ENCODE measurements at places on chromosomes 2 and 18.

DNA sequence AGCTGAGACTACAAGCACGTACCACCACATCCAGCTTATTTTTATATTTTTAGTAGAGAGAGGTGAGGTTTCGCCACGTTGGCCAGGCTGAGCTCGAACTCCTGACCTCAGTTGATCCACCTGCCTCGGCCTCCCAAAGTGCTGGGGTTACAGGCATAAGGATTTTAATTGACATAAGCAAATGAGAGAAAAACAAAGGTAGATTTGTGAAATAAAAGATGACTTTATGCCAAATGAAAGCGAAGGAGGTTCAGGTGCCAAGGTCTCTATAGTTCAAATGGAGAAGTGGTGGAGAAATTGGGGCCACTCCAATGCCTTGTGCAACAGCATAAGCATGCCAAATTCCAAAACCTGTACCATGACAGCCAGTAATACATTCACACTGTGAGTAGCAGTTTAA, 180.6 kb downstream of the MREG start:
- no peak for DNase-seq

DNA sequence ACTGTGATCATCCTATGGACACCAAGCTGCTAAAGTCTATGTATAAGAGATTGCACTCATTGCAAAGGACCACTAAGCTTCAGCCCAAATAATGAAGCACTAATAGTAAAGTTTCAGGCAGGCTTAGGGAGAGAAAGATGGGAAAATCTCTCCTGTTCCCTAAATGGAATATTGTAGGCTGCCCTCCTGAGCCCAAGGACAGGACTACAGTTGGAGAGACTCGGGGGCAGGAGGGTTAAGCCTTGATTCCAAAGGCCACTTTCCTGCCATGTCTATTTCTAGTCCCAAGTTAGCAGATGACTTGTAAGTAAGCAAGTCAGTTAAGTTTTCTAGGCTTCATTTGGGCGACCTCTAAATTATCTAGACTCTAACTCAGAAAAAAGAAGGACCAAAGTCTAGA, 9.0 kb downstream of the TMEM247 start:
- DNase-seq, result no peak

DNA sequence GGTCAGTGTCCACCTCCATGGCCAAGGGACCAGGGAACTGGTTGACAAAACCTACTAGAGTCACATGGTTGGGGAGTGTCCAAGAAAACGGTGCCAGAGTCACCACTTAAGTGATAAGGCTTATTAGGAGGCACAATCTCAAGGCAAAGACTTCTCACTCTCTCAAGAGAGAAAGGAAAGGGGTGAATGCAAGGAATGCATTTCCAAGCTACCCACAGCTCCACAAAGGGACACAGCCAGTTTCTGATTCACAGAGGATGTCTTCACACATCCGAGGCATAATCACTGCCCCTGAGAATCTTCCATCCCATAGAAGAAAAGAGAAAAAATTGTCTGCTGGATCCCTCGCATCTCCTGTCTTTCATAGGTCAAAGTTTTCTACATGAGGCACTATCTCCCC, 269.3 kb downstream of the TNS1 start:
- DNase-seq, result no peak

GRCh38 chr18:47323158-47323557, 71.7 kb upstream of the SKOR2 start:
- DNase-seq, result no peak

DNA sequence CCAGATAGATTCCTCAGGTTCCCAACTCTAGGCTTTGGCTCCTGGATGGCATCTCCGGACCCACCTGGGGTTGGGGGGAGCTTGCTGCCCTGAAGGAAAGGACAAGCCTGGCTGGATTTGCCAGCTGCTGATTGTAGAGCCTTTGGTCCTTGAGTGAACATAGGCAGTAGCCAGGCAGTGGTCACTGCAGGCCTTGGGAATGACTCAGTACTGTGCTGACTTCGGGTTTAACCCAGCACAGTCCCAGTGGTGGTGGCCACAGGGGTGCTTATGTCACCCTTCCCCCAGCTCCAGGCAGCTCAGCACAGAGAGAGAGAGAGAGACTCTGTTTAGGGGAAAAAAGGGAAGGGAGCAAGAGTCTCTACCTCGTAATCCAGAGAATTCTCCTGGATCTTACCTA, 27.7 kb upstream of the ACTR2 start:
- DNase-seq, result no peak

DNA sequence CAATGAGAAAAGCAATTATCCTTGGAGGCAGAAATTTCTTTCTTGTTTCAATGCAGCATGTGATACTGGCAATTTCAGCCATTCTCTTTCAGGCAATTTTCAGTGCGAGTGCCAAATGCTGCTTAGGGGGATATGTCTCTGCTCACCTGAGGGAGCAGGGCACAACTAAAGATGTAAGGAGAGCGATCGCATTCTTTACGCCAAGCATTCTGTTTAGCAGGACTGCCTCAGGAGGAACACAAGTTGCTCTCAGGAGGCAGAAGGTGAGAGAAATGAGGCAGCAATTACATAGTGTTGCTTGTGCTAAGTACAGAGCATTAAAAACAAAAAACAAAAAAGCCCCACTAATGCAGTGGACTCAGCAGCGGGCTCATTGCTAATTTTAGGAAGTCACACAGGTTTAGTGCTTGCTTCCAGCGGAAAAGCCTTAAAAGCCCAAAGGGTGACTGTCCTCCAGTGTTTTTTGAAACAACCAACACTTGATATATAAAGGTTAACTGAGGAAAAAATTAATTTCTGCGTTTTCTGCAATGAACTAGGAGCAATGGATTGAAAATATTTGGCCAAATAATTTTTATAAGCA, 116.9 kb downstream of the METTL8 start:
- DNase-seq, result no peak

GRCh38 chr2:149653831-149654445, 66.4 kb upstream of the MMADHC start:
- DNase-seq, result no peak

GRCh38 chr18:56900195-56901094, 246.4 kb upstream of the BOD1L2 start:
- DNase-seq, result no peak

DNA sequence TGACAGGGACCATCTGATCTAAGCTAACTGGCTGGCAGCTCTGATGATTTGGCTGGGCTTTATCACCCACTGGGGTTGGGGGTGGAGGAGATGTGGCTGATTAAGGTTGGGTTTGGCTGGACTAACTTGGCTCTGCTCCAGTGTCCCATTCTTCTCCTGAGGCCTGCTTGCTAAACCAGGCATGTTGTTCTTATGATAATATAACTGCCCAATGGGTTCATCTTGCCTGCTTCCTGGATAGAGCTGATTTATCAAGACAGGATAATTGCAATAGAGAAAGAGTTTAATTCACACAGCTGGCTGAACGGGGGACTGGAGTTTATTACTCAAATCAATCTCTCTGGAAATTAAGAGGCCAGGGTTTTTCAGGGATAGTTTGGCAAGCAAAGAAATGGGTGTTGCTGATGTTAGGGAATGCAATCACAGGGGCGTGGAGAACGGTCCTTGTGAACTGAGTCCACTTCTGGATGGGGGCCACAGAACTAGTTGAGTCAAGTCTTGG, 150.4 kb downstream of the PTH2R start:
- DNase-seq, result no peak

- DNase-seq, result no peak
Measured at GRCh38 chr18:44979748-44980147, 299.1 kb downstream of the SETBP1 start.

DNA sequence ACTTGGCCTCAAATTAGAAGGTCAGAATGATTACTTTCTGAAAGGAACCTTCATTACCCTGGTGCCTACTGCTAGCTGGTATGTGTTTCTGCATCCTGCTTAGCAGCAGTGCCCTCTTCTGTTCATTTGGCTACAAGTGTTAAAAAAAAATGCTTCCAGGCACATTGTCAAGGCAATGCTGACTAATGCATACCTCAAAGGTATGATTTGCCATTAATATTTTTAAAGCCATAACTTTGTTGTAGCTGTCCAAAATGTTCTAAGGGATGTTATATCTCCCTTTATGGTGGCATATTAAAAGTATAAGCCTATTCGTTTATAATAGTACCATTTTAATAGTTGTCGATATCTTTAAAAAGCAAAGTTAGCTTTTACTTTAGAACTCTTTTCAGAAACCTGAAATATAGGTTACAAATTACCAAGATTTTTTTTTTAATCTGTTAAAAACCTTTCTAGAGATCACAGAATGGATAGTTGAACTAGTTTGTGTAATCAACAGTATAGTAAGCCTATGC, 52.0 kb upstream of the FAM171B start:
- DNase-seq, result peak; percentile 41

- no peak for DNase-seq
Measured at GRCh38 chr2:166516712-166517303, 22.8 kb upstream of the SCN7A start.

- DNase-seq, result no peak
Measured at GRCh38 chr2:58992062-58992706, 751.1 kb upstream of the FANCL start.

DNA sequence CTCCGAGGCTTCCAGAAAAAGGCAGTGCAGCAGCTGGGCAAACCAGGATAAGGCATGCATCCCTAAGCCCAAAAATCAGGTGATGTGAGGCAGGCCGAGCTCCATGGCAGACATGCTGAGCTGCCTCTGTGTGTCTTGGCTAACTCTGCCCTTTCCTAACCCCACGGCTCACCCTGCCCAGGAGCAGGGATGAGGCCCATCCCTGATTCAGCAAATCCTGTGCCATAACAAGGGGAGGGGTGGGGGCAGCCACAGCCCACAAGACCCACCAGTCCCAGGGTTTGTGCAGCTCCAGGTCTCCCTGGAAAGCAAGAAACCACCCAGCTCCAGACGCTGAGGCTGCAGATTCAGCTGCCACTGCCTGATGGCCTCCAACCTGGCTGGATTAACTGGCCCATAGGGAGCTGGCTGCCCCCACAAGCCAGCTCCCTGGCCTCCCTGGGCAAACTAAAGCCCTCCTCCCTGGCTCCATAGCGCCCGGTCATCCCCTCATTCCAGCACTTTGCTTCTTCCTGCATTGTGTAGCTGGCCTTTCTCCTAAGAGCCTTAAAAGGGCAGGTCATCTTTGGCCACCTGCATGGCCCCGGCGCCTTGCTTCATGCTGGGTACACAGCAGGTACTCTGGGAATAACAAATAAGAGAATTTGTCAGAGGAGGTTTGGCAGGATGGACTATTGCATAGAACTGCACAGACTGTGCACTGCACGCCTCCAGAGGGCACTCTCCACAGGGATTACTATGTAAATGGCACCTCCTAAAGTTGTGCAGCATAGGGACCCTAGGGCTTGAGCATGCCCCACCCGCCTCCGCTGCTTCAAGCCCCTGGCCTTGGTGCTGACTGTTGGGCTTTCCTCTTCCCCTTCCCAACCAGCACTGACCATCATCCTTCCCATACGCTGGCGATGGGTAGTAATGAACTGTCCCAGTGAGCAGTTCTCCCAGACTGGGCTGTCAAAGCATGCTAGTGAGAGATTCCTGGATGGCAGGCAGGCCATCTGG, 10.7 kb downstream of the STEAP3 start:
- DNase-seq, result no peak

GRCh38 chr2:68594674-68595492, 48.5 kb upstream of the PROKR1 start:
- DNase-seq, result peak; percentile 55

GRCh38 chr2:115163572-115163971, 721.1 kb downstream of the DPP10 start:
- DNase-seq, result no peak

- no peak for DNase-seq
Measured at GRCh38 chr2:220334871-220335590, 707.6 kb downstream of the SLC4A3 start.

- no peak for DNase-seq
Measured at GRCh38 chr2:103448495-103448894, 686.7 kb downstream of the TMEM182 start.

GRCh38 chr2:151770995-151771394, 36.7 kb upstream of the NEB start:
- DNase-seq, result no peak

DNA sequence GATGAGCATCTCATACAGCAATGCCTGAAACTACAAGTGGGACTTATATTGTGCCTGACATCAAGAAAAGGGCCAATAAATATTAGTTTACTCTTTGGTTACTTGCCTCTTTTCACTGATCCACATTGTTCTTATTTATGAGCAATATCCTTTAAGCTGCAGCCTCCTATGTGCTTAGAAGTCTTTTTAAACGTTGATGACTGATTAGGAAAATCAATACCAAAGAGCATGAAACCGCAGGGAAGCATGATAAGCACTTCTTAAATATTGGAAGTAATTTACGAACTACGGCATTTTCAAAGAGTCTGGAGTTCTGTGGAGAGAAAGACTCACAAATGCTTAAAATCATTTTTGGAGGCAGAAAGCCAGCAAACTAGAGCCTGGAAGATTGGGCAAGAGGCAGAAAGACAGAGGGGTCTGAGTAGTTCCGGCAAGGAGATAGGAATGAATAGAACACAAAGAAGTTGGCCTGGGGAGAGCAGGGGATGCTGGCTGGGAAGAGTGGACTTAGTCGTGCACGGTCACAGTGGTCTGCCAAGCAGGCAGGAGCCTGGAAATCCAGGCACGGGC, 122.6 kb upstream of the NOSTRIN start:
- DNase-seq, result no peak

DNA sequence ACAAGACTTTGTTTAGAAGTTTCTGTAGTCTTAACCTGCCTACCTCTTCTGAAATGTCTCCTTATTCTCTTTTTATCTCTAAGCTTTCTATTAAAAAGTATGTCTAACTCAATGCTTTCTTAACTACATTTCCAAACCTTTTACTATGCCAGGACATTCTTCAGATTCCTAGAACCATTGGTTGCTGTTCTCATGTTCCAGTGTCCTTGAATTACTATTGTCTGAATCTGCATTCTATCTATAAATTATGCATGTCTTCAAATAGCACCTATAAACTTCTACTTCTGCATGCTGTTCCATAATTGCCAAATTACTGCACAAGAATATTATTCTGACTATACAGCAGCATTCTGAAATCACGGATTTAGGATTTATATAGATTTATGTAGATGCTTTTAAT, 166.0 kb upstream of the VWC2L start:
- DNase-seq, result no peak

GRCh38 chr18:57801325-57801724, 1.8 kb downstream of the ATP8B1 start:
- no peak for DNase-seq

DNA sequence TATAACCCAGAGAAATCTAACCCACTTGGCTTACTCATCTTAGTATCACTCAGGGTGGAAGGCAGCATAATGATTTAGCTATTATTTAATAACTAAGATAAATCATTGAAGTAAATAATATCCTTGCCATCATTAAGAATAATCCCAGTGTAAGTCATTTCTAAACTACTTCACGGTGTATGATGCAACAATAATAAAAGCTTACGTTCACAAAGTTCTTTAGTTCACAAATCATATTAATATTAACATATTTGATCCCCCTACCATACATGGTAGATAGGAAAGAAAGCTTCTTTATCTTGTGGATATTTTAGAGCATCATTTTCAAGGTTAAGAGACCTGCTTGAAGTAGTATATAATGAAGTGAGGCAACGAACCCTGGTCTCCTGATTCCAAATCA, 401.0 kb downstream of the NCKAP5 start:
- no peak for DNase-seq

GRCh38 chr2:217650716-217651360, 352.0 kb downstream of the TNS1 start:
- DNase-seq, result no peak

- no peak for DNase-seq
Measured at GRCh38 chr2:178025551-178026185, 46.9 kb downstream of the PDE11A start.

All from activated CD4-positive, alpha-beta T cell treated with anti-CD3 and anti-CD28 coated beads for 4 hours (primary cell).